Astrocyte (in vitro differentiated cells and primary cell): ENCODE measurements at places on chromosomes 7 and 10. TPM values are rescaled to one million over a fixed set of nuclear protein-coding genes. Genes with fewer than 3 reads are reported as not detected.

GRCh38 chr10:128337860-128338378 is 211.7 kb upstream of the MKI67 start:
- no peak for DNase-seq

- DNase-seq = no peak
Measured at GRCh38 chr7:121073463-121074099, 85.1 kb downstream of the CPED1 start.

- no peak for DNase-seq
Measured at GRCh38 chr7:32496052-32496813, 944 bp downstream of the AVL9 start.

DNA sequence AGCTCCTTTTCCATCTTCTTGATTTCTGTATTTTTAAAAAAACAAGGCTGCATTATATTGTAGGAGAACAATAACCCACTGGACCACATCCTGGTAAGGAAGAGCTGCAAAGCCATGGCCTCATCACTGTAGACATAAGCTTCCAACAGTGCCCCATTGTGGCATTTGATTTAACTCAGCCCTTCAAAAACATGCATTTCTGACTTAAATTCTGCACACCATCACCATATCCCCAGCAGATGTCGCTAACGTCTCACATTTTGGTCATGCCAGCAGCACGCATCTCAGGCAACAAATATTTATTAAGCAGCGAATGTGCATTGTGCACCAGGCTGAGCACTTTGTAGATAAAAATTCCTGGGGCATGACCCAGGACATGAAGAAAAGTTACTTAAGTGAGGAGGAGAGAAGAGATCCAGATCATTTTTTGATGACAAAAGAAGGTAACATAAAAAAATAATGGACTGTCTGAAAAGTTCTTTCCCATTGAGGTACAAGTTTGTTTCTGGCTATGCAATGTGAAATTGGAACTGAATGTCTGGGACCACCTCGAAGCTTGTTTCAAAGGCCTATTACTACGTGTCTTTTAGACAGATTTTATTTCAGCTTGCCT is 164.6 kb upstream of the CDCA7L start:
- peak; percentile 49 for DNase-seq

DNA sequence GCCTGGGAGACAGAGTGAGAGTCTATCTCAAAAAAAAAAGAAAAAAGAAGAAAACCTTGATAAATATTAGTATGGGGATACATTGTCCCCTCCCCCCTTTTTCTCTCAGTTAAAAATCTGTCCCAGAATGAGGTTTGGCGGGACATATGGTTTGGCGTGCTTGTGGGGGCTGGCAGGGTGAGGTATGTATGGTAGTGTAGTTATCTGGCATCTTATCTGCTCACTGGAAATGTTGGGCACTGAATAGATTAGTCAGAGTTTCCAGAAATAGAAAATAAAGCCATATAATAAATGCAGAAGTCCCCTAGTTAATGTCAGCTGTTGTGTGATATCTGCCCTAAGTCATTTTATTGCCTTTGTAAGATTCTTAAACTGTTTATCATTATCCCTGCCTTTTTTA is 397.5 kb upstream of the GALNT17 start:
- DNase-seq = peak; percentile 35

GRCh38 chr10:101400585-101400984 is 46.6 kb downstream of the BTRC start:
- DNase-seq = no peak

- no peak for DNase-seq
Measured at GRCh38 chr10:89643431-89643811, 1.6 kb downstream of the PANK1 start.

Gene ZNF33A
- 8.4 and 11.6 TPM in 2 replicates for total RNA-seq

GRCh38 chr10:102352066-102352715 is 43.3 kb upstream of the NFKB2 start:
- DNase-seq = no peak

DNA sequence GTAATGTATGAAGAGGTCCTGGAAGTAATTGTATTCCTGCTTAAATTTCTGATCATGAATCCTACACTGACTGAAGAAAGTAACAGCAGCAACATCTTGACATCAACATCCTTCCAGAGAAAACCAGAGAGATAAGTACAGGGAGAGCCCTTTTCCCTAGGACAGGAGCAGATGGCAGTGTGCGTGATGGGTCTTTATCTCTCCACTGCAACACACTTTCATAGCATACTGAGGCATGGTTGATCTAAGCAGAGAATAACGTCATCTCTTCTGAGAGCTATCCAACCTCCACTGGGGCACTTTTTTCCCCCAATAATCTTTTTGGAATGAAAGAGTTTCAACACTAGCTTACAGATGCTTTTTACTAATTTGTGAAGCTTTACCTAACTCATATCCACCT is 342 bp downstream of the OR2A25 start:
- DNase-seq = no peak

DNA sequence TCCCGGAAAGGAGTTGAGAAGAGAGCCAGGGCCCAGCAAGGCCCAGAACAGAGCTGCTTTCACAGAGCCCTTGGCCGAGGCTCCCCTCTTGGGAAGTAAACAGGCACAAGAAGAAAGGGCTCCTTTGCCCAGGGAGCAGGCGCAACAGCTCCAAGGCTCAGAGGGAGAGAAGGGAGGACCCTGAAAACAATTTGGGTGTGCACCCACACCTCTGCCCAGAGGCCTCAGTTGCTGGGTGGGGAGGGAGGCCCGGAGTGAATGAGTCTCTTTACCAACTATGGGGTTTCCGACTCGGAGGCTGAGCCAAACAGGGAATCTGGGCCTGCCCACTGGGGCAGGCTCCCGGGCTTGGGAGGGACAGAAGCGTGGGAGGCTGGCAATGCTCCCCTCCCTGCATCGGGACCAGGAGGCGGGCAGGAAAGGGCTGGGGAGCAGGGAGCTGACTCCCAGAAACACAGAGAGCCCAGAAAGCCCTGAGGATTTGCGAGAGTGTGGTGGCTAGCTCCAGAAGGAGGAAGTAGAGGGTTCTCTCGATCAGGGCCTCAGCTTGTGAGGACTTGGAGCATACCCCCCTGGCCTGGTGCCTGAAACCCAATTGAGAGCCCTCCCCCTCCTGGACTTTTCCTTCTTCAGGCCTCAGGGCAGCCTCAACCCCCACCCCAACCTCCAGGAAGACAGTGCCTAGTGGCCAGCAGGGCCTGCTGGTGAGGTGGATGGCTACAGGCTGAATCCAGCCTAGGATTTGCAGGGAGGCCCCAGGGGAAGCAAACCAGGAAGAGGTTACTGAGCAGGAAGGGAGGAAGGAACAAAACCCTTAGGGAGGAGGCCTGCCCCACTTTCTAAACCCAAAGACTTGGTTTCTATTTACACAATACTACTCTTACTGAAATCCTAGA is 6.2 kb downstream of the C10orf105 start:
- peak; percentile 80 for DNase-seq

Gene GSAP
- 2.7 and 4.1 TPM in 2 replicates for total RNA-seq

- DNase-seq = no peak
Measured at GRCh38 chr7:33885290-33886148, 19.8 kb upstream of the BMPER start.

- no peak for DNase-seq
Measured at GRCh38 chr7:50352282-50352681, 47.8 kb downstream of the IKZF1 start.

DNA sequence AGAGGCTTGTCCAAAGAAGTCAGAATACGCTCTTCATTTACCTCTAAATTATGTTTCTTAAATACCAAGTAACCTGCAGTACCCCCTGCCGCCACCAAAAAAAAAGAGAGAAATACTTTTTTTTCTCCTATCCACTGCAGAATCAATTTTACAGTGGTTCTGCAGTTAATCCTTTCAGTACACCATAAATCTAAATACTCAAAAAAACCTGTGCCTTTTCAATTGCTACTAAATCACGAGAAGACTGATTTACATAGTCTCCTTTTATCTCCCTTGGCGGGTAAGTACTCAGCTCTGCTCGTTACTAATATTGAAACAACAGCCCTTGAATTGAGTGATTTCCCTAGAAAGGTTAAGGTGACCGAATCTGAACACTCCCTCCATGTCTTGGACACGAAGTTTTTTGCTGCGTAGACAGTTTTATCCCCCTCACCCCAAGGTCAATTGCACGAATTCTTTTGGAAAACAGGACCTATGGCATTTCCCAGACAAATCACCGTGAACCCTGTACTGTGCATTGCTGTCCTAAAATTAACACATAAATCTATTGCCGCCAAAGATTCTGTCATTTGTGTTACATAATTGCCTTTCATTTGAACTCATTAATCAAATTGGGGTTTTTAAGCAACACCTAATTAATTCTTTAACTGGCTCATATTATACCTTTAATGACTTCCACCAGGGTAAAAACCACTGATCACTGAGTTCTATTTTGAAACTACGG is 512 bp upstream of the VIM start:
- no peak for DNase-seq

Gene CCAR1
- total RNA-seq = 62.4 and 72.8 TPM in 2 replicates

Gene SPDYE8
- total RNA-seq = not detected in 2 replicates

DNA sequence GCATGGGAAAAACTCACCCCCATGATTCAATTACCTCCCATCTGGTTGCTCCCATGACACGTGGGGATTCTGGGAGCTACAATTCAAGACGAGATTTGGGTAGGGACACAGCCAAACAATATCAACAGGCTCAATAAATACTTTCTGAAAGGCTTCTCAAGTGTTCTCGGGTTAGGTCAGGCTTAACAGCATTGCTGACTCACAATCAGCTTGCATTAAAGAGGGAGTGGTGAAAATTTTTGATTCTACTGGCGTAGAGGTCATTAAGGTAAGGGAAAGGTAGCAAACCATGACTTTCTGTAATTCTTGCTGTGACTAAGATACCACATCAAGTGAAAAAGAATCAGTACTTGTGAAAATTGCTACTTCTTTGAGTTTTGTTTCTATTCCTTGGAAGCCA is 126.4 kb downstream of the JCAD start:
- no peak for DNase-seq

Gene GRM8
- total RNA-seq = 0.96 and 2.2 TPM in 2 replicates

Gene EMX2
- total RNA-seq = not detected in 2 replicates
